NCI-H146 (cell line): ENCODE measurements at places on chromosomes 1 and 21.

DNA sequence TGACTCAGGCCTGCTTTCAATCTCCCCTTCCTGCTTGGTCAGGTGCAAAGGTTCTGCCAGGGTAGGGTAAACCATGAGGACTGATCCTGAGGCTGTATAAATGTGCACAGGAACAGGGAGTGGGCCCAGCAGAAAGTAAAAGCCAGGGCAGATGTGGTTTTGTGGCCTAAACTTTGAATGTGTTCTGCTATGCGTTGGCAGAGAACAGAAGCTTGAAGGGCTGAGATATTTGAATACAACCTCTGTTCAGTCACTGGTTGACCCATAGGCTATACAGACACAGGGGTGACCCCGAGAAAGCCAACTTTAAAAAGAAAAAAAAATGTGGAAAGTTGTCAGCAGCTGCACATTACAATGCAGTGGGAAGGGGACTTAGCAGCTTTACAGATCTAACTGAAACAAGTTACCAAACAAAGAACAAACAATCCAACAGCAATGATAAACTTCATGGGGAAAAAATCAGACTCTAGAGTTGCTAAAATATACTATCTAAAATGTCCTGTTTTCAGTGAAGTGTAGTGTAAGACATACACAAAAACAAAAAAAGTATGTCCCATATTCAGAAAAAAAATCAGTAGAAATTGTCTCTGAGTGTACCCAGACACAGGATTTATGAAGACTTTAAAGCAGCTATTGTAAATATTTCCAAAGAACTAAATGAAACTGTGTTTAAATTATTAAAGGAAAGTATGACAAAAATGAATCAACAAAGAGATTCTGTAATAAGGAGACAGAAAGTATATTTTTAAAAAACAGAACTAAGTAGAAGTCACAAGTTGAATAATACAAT, 216.1 kb downstream of the RPS6KC1 start:
- DNase-seq: no peak

DNA sequence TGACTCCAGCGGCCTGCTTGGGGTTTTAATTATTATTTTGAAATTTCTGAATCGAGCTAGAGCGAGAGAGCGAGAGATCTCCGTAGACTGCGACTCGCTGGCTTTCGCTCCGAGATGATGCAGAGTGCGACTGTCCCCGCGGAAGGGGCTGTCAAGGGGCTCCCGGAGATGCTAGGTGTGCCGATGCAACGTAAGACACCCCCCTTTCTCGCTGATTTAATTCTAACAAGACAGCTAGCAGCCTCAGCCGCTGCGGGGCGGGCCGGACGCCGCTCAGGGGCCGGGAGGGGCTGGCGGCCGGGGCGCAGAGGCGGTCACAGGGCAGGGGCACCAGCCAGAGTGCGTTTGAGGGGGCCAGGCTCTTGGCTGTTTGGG, 339 bp downstream of the LHX4 start:
- DNase-seq: no peak

GRCh38 chr1:89088572-89088971, 23.6 kb upstream of the GBP1 start:
- DNase-seq: peak; percentile 2

GRCh38 chr1:44610527-44611148, 63.6 kb downstream of the TMEM53 start:
- DNase-seq: no peak

DNA sequence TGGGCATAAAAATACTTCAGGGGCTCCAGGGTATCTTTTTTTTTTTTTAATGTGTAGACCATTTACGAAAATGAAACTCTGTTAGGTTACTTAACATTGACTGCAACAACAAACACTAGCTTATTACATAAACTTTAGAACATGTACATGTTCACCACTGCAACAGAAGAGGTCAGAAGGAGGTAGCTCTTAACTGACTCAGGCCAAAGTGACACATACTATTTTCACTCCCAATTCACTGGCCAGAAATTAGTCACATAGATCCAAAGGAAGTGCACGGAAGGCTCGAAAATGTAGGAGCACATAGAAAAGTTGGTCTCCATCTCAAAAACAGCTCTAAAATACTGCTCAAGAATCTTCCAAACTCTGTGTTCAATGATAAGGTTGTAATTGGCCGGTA, 107.2 kb downstream of the AKT3 start:
- no peak for DNase-seq

- no peak for DNase-seq
Measured at GRCh38 chr1:33624261-33624990, 152.0 kb downstream of the ZSCAN20 start.

DNA sequence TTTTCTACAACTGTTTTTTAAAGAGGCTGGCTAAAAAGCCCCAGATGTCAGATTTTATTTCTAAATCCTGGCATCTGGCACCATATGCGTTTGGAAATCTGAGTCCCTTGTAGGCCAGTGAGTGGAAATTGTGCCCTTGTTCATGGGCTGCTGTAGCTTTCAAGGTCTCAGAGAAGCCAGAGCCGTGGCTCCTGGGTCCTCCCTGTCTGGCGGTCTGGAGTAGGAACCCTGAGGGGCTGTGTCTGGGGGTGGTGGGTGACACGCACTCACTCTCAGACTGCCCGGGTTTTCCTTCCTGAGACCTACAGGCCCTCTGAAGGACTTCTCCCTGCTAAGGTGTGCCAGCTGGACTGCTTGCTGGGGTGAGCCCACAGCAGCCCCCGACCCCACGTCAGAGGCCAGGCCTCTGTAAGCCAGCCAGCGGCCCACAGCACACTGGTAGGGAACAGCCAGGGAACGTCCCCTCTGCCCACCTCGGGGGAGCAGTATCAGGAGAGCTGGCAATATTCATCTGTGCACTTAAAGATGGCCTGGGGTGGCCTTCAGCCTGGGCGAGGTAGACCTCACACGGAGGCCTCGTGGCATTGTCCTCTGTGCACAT, 151.5 kb downstream of the PEX14 start:
- DNase-seq: no peak

- DNase-seq: no peak
Measured at GRCh38 chr1:205914155-205914507, 29.1 kb downstream of the SLC26A9 start.

DNA sequence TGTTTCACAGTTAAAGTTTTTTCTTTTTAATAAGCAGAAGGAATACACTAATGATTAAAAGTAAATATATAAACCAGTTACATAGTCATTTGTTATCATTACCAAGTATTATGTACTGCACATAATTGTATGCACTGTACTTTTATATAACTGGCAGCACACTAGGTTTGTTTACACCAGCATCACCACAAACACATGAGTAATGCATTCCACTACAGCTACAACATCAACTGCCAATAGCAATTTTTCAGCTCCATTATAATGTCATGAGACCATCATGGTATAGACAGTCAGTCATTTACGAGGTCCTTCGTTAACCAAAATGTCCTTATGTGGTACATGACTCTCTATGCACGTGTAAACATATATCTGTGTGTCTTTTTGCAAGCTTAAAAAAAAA, 35.2 kb downstream of the SCYL3 start:
- DNase-seq: no peak

- DNase-seq: no peak
Measured at GRCh38 chr1:169499807-169500206, 14.1 kb upstream of the SLC19A2 start.

GRCh38 chr1:235022981-235023710, 105.5 kb downstream of the TOMM20 start:
- no peak for DNase-seq

DNA sequence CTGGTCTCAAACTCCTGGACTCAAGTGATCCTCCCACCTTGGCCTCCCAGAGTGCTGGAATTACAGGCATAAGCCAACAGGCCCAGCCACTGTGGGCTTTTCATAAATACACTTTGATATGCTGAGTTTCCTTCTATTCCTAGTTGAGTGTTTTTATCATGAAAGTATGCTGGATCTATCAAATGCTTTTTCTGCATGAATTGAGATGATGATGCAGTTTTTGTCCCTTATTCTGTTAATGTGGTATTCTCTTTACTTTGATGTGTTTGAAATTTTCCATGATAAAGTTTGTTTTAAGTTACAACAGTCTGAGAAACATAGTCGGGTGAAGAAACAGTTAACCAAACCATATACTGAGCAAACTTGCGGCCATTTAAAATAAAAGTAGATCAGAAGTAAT, 24.1 kb downstream of the RNF115 start:
- no peak for DNase-seq

DNA sequence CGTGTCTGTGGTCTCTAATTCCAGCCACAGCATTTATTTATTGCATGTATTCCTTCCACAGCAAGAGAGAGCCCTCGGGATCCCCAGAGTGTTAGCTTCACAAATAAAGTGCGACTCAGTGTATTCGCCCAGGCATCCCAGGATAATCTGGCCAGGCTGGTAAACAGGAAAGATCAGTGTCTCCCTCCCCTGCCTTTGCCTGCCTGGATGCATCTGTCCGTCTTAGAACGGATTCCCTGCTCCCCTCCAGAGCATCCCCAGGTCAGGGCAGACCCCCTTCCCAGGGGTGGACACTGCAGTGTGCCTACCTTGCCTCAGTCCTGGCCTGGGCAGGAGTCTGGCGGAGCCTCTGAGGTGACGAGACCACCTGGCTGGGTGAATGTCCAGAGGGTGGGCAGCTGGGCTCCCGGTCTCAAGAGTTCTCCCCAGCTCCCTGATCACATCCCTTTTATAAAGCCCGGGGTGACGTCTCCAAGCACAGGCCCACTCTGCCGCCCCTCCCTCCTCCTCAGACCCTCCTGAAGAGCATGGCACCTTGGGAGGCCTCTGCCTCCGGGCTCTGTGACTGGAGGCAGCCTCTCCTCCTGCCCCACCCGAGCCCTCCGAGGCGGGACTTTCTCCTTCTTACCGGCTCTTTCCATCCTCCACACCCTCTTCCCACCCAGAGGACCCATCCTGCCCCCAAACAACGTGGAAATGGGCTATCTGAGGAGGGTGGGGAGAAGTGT, at the start of gene KISS1:
Gene KISS1, minus strand, starts transcription at position 424 of the 728 bp plus-strand sequence. CDS start 3,615 bp downstream, outside the sequence.
- no peak for DNase-seq

GRCh38 chr1:165855010-165855838, 27.8 kb downstream of the UCK2 start:
- DNase-seq: no peak

DNA sequence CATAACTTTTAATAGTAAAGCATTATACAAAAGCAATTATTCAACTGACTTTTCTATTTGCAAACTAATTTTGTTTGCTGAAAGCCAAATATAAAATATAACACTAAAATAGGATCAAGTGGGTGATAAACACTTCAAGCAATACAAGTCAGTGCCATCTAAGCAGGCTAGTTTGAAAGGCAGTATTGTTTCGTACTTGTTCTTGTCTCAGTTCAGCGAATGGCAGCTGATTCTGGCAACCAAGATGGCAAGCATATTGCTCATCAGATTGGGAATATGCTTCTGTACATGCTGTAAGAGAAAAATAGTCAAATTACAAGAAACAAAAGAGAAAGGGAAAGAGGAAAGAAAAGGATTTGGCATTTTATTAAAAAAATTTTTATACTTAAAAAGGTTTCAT, 7.5 kb downstream of the TMEM59 start:
- DNase-seq: no peak

- no peak for DNase-seq
Measured at GRCh38 chr1:29835406-29835805, 599.1 kb downstream of the PTPRU start.

DNA sequence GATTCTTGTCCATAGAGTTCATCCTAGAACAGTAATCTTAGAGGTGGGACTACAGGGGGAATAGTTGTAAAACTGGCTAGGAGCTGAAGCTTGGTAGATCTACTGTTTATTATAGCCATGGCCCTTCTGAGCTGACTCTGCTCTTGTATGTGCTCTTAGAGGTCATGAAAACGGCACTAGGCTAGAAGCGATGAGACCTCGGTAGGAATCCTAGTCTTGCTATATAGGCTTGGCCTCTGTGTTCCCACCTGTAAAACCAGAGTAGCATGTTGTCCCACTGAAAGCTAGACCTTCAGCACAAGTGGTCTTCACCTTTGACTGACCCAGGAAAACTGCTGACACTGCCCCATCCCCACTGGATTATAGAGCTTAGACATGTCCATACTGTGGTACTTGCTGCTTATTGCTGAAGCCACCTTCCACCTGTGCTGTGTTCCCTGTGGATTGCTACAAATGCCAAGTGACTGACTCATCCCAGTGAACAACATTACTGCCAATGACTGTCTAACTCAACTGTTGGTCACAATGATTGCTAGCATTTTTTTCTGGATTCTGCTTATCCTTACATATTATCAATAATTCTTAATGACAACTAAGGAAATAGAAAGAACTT, 23.0 kb upstream of the PIGC start:
- no peak for DNase-seq

DNA sequence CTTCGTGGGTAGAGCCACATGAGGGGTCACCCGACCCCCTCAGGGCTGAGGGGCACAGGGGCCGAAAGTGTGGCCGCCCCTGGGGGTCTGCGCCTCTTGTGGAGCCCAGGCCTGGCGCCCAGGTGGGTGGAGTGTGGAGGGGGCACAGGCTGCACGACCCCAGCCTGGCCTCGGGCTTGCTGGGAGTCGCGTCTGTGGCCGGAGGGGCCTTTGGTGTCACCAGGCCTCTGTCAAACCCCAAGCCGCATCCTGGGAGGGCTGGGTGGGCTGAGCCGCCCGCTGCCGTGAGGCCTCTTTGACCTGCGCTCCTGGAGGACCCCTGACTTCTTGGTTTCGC, 60.7 kb downstream of the FAAP20 start:
- DNase-seq: no peak

DNA sequence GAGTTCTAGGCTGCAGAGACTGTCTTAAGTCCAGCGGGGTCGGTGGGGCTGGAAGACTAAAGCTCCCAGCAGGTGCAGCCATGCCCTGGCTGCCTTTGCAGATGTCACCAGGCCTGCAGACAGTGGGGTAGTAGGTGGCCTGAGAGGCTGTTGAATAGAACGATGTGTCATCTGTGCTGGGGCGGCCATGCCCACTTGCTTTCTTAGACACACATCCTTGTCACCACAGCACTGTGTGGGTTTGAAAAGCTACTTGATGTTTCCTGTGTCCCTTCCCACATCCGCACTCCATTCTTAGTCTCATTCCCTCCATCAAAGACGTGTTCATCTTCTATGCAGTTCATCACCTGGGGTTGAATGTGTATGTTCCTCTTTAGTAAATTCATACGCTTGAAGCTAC, 184.5 kb upstream of the TMEM51 start:
- no peak for DNase-seq

DNA sequence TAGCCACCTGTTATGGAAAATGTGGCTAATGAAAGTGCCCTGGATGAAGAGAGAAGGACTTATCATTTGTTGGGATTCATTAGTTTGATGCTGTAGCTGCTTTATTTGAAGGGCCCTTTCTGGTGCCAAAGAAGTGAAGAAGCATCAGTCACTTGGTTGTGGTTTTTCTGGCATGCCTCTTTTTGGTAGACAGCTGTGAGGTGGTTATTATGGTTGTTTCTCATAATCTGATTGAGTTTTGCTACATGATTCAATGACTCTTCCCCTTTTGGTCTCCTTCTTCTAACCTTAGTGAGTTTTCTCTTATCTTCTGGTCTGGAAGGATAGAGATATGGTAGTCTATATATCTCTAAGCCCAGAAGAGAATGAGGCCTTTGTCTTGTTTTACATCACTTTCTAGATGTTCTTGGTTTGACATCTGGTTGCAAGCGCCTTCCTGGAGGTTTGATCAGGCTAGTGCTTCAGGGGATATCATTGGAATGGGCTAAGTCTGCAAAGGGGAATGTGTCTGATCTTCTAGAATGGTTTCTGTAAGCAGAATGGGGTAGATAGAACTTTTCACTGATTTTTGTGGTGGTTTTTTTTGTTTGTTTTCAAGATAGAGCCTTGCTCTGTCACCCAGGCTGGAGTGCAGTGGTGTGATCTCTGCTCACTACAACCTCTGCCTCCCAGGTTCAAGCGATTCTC, 26.0 kb downstream of the ARID1A start:
- no peak for DNase-seq
